ENCODE measurements at places on chromosomes 4 and X.

- DNase-seq = no peak
These were observed 98.8 kb downstream of the ADRA2C start for GRCh38 chr4:3864742-3865721.

GRCh38 chr4:87500092-87500462 is 29.1 kb downstream of the SPARCL1 start:
- no peak for DNase-seq

GRCh38 chr4:154497889-154498288 is 6.3 kb upstream of the DCHS2 start:
- DNase-seq = no peak

DNA sequence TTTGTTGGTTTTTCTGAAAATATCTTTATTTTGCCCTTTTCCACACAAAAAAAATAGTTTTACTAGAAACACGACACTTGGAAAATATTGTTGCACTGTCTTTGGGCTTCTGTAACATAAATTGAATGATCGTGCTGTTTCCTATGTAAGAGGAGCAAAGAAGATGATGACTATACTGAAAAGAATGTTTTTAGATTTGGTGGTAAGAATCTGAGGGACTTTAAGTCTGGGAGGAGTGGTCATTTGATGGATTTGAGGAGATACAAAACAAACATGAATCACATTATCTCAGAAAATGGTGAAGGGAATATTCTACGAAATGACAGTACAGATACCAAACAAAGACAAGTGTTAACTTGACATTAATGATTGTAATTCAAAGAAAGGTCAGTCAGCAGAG is 328.8 kb downstream of the ADAM29 start:
- no peak for DNase-seq

- DNase-seq = no peak
These were observed 162.0 kb downstream of the NKX6-1 start for GRCh38 chr4:84336964-84337705.

- DNase-seq = no peak
These were observed 47.9 kb upstream of the QRFPR start for GRCh38 chr4:121428721-121429120.

DNA sequence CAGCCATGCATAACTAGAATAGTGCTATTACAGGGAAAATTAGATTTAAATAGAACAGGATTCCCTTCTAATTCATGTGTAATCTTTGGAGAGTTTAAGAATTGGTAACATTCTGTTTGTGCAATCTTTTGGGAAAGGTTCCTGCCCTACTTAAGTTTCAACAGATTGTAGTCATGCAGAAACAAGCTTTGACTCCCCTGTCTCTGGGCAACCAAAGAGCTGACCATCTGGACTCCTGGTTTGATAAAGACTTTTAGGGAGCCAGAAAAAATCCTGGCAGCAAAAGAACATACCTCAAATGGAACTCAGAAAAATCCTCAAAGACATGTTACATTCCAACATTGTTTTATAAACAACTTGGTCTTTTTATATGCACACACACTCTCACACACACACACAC is 191.1 kb upstream of the NEIL3 start:
- DNase-seq = no peak

DNA sequence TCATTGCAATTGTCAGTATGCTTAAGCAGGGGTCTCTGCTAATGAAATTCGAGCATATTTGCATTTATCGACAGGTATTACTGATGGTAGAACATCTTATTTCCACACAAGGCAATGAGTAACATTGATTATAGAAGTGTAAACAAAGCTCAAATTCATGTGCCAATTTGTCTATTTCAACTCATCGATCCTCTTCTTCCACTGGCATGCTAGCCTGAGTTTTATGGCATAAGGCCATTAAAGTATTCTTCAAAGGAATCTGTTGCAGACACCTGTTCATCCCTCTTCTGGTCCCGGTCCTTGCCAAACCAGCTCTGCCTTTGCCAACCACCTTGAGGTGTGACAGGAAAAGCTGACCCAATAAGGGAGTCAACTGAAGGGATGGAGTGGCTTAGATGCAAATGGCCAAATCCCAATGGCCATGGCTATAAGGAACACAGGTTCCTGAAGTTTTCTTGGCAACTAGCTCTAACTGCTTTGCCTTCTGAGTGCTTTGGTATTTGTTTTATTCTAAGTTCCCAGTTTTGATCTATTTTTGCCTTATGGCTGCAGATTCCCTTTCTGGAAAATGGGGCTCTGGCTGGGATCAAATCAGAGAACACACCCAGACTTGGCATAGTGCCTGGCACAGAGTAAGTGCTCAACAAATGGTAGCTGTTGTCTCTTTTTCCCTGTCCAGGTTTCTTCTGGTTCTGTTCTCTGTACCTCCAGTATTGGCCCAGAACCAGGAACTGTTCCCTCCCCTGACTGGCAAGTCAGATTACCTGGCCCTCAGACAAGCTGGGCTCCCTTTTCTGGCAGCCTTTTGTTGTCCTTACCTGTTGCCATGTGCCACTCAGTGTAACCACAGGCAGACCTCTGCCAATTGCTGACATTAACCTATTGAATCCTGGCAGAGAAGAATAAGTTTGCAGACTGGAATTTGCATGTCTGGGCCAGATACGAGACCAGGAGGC is 63.1 kb downstream of the RTL9 start:
- DNase-seq = no peak

DNA sequence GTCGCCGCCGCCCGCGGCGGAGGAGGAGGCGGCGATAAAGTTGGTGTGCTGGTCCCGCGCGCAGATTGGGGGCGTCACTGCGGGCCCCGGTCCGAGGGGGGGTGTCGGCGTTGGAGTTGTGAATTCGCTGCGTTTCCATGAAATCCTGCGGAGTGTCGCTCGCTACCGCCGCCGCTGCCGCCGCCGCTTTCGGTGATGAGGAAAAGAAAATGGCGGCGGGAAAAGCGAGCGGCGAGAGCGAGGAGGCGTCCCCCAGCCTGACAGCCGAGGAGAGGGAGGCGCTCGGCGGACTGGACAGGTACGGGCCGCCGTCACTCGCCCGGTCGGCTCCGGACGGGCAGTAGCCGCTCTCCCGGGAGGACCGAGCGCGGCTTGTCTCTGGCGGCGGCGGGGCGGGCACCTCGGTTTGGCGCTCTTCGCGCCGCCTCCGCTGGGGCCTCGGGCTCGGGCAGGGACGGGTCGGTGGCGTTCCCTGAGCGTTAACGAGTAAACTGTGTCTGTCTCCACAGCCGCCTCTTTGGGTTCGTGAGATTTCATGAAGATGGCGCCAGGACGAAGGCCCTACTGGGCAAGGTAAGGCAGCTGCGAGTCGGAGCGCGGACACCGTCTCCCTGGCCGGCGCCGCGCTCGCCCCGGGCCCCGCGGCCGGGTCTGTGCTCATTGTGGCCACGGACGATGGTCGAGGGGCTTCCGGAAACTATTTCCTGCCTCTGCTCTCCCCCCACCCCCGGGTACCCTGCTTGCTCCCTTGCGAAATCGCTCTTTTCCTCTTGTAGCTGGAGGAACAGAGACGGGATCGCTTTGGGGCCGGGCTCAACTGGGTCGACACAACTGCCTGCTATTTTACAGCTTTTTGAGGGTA is 658 bp downstream of the KDM6A start:
- DNase-seq = no peak

DNA sequence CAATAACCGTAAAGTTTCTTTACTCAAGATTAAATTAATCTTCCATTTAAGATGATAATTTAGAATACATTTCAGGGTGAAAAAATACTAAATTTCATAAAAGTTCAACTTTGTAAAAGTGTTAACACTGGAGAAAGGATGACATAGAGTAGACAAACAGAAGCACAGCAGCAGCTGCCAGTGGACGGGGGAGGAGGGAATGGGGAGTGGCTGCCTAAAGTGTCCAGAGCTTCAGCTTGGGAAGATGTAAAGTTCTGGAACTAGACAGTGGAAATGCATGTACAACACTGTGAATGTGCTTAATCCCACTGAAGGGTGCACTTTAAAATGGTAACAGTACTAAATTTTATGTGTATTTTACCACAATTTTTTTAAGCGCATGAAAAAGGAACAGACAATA is 39.9 kb downstream of the RELL1 start:
- DNase-seq = no peak

- DNase-seq = no peak
These were observed 233.3 kb downstream of the STPG2 start for GRCh38 chr4:97910005-97910404.

DNA sequence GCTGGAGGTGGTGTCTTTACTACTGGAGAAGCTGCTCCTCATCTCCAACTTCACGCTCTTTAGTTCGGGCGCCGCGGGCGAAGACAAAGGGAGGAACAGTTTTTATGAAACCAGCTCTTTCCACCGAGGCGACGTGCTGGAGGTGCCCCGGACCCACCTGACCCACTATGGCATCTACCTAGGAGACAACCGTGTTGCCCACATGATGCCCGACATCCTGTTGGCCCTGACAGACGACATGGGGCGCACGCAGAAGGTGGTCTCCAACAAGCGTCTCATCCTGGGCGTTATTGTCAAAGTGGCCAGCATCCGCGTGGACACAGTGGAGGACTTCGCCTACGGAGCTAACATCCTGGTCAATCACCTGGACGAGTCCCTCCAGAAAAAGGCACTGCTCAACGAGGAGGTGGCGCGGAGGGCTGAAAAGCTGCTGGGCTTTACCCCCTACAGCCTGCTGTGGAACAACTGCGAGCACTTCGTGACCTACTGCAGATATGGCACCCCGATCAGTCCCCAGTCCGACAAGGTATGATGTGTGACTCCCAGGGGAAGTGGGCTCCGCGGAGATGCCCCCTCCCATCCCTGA is 634 bp downstream of the LRAT start:
- no peak for DNase-seq

DNA sequence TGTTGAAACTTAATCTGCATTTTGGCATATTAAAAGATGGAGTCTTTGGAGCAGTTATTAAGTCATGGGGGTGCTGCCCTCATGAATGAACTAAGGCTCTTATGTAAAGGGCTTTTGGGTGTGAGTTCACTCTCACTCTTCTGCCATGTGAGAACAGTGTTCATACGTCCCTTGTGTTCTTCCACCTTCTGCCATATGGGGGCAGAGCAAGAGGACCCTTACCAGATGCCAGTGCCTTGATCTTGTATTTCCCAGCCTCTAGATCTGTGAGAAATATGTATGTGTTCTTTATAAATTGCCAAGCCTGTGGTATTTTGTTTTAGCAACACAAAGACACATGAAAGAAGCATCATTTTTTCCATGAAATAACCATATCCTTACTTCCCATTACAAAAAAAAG is 213.9 kb downstream of the SPOCK3 start:
- no peak for DNase-seq

DNA sequence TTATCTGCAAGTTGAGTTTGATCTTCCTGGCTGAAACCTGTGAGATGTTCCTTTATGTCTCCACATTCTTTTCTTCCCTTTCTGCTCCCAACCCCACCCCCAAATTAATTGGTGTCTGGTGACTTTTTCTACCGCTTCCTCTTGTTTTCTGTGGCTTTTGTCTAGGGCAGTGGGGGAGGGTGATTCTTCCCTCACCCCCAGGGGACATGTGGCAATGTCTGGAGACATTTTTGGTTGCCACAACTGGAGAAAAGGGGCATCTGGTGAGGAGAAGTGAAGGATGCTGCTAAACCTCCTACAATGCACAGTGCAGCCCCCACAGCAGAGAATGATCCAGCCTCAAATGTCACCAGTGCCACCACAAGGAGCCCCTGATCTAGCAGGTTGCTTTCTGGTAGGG is 152.9 kb downstream of the NHS start:
- no peak for DNase-seq

- DNase-seq = no peak
These were observed 80.3 kb upstream of the DCLK2 start for GRCh38 chr4:149997881-149998421.

Data from amygdala (tissue), 56 donors.